GM23338 (cell line): ENCODE measurements at places on chromosomes 5 and 9. TPM values are rescaled to one million over a fixed set of nuclear protein-coding genes. Genes with fewer than 3 reads are reported as not detected.

DNA sequence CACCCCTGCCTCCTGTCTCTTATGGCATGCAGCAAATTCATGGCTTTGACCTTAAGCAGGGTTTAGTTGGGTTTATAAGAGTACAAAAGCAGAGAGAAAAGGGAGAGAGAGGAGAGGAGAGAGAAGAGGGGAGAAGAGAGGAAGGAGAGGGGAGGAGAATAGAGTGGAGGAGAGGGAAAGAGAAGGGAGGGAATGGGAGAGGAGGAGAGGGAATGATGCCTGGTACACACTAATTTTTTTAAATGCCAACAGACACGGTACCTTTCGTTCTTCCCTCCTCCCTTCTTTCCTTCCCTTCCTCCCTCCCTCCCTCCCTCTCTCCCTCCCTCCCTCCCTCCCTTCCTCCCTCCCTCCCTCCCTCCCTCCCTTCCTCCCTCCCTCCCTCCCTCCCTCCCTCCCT, 48.7 kb downstream of the TNC start:
- no peaks in the 10 kb centered on the region for H3K4me1 ChIP-seq
- H3K27ac ChIP-seq: no peak overlapping the region
- no peak for DNase-seq
- H3K27me3 ChIP-seq: no peaks in the 10 kb centered on the region

The DBH gene
- 0.24 TPM in 1 of 2 replicates, not detected in the other for total RNA-seq

GRCh38 chr9:126361810-126362238, 35.2 kb downstream of the MVB12B start:
- H3K36me3 ChIP-seq: no peaks in the 10 kb centered on the region
- no peaks in the 10 kb centered on the region for H3K27me3 ChIP-seq
- no peak overlapping the region for H3K4me3 ChIP-seq
- no peak for DNase-seq

- no peaks in the 10 kb centered on the region for H3K36me3 ChIP-seq
- no peaks in the 10 kb centered on the region for H3K4me1 ChIP-seq
- H3K4me3 ChIP-seq: no peak overlapping the region
- peak; percentile 76 for DNase-seq
- H3K27ac ChIP-seq: no peak overlapping the region
- no peaks in the 10 kb centered on the region for H3K27me3 ChIP-seq
Measured at GRCh38 chr9:120729791-120730241, 15.5 kb upstream of the MEGF9 start.

- peaks cover 41% of the 10 kb centered on the region for H3K36me3 ChIP-seq
- peaks cover 16% of the 10 kb centered on the region for H3K4me1 ChIP-seq
- H3K4me3 ChIP-seq: no peak overlapping the region
Measured at GRCh38 chr9:33041432-33042188, 16.5 kb downstream of the DNAJA1 start.

The HAVCR2 gene
- 0.49 and 3.4 TPM in 2 replicates for total RNA-seq

The C7 gene
- total RNA-seq: 0.07 TPM in 1 of 2 replicates, not detected in the other

- no peaks in the 10 kb centered on the region for H3K36me3 ChIP-seq
- no peaks in the 10 kb centered on the region; the same call in 1 of the 2 replicates for H3K4me1 ChIP-seq
- H3K27me3 ChIP-seq: no peaks in the 10 kb centered on the region
- no peak overlapping the region for H3K4me3 ChIP-seq
- DNase-seq: no peak
Measured at GRCh38 chr9:22645893-22646292, 199.3 kb downstream of the DMRTA1 start.

GRCh38 chr9:1222511-1222910, 172.4 kb downstream of the DMRT2 start:
- no peak overlapping the region for H3K27ac ChIP-seq
- peaks cover 5% of the 10 kb centered on the region; the same call in 1 of the 2 replicates for H3K4me1 ChIP-seq
- no peak overlapping the region for H3K4me3 ChIP-seq
- DNase-seq: no peak
- no peaks in the 10 kb centered on the region for H3K27me3 ChIP-seq

- no peak for DNase-seq
- H3K4me3 ChIP-seq: no peak overlapping the region
- H3K27ac ChIP-seq: no peak overlapping the region
Measured at GRCh38 chr5:123448743-123449142, 25.5 kb upstream of the CEP120 start.

The PAEP gene
- total RNA-seq: not detected in 2 replicates

DNA sequence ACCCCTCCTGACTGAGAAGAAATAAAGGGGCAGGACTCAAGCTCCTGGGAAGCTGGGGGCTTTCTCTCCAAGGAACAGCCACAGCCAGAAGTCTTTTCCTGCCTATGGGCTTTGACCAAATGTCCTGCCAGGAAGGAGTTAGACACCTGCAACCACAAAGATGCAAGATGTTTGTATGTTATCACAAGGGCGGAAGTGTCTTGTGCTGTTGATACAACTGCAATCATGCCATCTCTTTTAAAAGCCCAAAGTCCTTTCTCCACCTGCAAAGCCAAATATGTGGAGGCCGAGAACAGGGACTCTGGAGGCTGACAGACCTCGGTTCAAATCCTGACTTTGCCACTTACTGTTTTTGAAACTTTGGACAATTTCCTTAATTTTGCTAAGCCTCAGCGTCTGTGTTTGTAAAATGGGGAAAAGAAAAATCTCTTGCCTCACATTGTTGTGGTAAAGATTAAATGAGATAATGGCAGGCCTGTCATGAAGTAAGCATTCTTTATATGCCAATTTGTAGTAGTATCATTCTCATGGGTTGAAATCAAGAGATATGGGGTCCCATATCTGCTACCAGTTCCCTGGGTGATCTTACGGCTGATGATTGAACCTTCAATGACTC, 17.0 kb downstream of the HRH2 start:
- no peaks in the 10 kb centered on the region for H3K27me3 ChIP-seq
- no peak overlapping the region for H3K27ac ChIP-seq
- no peak overlapping the region for H3K4me3 ChIP-seq
- no peaks in the 10 kb centered on the region for H3K36me3 ChIP-seq
- DNase-seq: no peak

GRCh38 chr5:120479066-120479465, 15.0 kb downstream of the PRR16 start:
- H3K27ac ChIP-seq: no peak overlapping the region
- H3K4me3 ChIP-seq: no peak overlapping the region
- no peak for DNase-seq
- H3K27me3 ChIP-seq: no peaks in the 10 kb centered on the region
- H3K36me3 ChIP-seq: no peaks in the 10 kb centered on the region

The SHB gene
- total RNA-seq: 8.4 and 14.0 TPM in 2 replicates

DNA sequence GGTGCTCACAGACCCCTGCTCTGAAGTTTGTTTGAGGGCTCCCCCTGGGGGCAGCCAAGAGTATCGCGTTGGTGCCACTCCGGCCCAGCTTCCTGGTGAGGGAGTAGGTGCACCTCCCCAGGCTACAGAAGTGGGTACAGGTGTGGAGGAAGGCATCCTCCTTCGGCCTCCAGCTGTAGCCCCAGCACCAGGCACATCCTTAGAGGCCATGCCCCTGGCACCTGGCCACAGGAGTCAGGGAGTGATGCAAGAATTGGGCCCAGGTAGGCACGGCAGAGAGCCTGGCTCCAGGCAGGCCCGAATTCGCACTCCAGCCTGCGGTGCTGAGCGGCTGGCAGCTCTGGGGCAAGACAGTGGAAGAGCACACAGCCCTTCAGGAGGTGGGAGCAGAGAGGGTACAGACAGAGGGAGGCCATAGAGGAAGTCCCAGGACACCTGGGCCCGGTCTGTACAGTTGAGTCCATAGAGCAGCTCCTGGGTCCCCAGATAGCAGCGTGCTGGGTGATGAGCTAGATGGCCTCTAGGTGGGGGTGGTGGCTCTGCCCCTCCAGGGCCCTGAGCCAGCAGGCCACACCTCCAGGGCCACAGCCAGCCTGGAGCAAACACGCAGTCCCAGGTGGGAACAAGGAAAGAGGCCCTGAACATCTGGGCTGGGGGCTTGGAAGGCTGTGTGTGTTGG, 2.4 kb downstream of the SAPCD2 start:
- H3K27ac ChIP-seq: no peak overlapping the region
- peak overlapping the region; percentile 71; the same call in 1 of the 2 replicates for H3K4me3 ChIP-seq
- H3K36me3 ChIP-seq: no peaks in the 10 kb centered on the region; the same call in 1 of the 2 replicates
- 0 out of 2 replicates have a peak, but pooled peaks cover 8% of the 10 kb centered on the region for H3K27me3 ChIP-seq
- peak; percentile 90 for DNase-seq
- H3K4me1 ChIP-seq: peaks cover 18% of the 10 kb centered on the region; the same call in 1 of the 2 replicates

DNA sequence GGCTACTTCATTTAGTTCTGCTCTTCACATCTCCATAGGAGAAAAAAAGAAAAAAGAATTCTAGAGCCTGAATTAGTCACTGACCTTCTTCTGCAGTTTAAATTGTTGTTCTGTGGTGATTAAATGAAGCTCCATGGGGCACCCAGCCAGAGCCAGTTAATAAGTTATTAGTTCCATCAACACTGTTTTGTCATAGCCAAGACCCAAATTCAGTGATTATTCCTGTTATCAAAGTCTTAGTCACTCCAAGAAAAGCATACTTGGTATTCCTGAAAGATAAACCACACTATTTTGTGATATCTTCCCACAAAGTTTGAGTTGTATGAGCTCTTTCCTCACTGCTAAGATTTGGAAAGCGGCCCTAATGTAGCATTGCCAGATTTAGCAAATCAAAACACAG, 134.8 kb upstream of the RGMB start:
- no peaks in the 10 kb centered on the region for H3K27me3 ChIP-seq
- peaks cover 34% of the 10 kb centered on the region for H3K4me1 ChIP-seq
- DNase-seq: no peak
- H3K36me3 ChIP-seq: no peaks in the 10 kb centered on the region
- no peak overlapping the region for H3K4me3 ChIP-seq
- no peak overlapping the region for H3K27ac ChIP-seq

DNA sequence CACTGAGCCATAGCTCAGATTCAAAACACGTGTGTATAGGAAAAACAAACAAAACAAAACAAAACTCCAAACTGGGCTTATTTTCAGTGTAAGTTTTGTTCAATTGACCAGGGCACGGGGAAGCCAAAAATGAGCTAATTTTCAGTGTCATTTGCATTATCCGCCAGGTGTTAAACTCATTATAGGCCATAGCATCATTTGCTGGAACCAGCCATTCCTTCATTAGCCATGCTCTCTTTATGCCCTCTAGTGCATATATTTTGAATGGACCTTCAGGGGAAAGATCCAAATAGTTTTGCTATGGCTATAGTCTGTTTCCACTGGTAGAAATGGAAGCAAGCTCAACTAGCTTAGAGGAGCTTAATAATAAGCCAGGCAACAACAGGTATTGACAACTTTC, 1205.2 kb upstream of the DMAC1 start:
- no peak overlapping the region for H3K27ac ChIP-seq
- no peaks in the 10 kb centered on the region for H3K4me1 ChIP-seq
- H3K4me3 ChIP-seq: no peak overlapping the region
- no peaks in the 10 kb centered on the region for H3K36me3 ChIP-seq
- H3K27me3 ChIP-seq: no peaks in the 10 kb centered on the region

- DNase-seq: no peak
- no peaks in the 10 kb centered on the region for H3K27me3 ChIP-seq
- H3K36me3 ChIP-seq: no peaks in the 10 kb centered on the region
Measured at GRCh38 chr5:131679911-131680310, 44.9 kb upstream of the RAPGEF6 start.

DNA sequence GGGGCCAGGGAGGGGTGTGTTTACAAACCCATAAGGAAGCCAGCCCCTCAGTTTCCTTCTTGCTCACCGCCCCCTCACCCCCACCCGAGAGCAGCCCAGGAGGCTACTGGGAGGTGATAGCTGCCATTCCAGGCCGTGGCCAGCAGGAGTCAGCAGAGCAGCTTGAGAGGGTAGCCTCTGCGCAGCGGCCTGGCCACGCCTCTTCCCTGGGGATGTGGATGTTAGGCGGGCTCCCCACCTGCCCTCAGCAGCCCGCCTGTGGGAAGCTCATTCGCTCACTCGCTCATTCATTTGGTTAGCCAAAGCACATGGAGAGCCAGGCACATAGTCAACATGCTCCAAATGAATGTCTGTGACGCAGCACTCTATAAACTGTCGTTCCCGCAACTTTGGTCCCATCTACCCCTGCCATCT, 6.1 kb upstream of the DPM2 start:
- H3K27me3 ChIP-seq: no peaks in the 10 kb centered on the region
- peaks cover 23% of the 10 kb centered on the region for H3K4me1 ChIP-seq

DNA sequence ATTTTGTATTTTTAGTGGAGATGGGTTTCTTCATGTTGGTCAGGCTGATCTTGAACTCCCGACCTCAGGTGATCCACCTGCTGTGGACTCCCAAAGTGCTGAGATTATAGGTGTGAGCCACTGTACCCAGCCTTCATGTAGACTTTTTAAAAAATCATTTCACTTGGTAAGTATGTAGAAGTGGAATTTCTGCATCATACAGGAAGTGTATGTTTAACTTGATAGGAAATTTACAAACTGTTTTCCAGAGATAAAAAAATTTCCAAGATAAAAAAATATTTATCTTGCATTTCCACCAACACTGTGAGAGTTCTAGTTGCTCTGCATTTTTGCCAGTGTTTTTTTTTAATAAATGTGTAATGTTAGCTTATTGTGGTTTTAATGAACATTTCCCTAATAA, 155.8 kb downstream of the ZNF608 start:
- H3K27ac ChIP-seq: no peak overlapping the region
- no peaks in the 10 kb centered on the region; the same call in 1 of the 2 replicates for H3K4me1 ChIP-seq
- H3K36me3 ChIP-seq: no peaks in the 10 kb centered on the region
- no peak overlapping the region for H3K4me3 ChIP-seq

The TNC gene
- total RNA-seq: 2.7 and 3.7 TPM in 2 replicates

GRCh38 chr9:1722404-1722803, 292.7 kb upstream of the SMARCA2 start:
- H3K36me3 ChIP-seq: no peaks in the 10 kb centered on the region
- no peak overlapping the region for H3K27ac ChIP-seq
- no peak overlapping the region for H3K4me3 ChIP-seq
- peak; percentile 69 for DNase-seq

GRCh38 chr9:115653171-115653606, 500.4 kb upstream of the PAPPA start:
- no peak for DNase-seq
- H3K4me3 ChIP-seq: no peak overlapping the region
- no peak overlapping the region for H3K27ac ChIP-seq
- no peaks in the 10 kb centered on the region for H3K27me3 ChIP-seq

GRCh38 chr5:20466512-20466911, 478.5 kb upstream of the CDH18 start:
- no peak overlapping the region for H3K27ac ChIP-seq
- H3K4me3 ChIP-seq: no peak overlapping the region
- no peaks in the 10 kb centered on the region for H3K27me3 ChIP-seq
- no peaks in the 10 kb centered on the region for H3K4me1 ChIP-seq
- H3K36me3 ChIP-seq: no peaks in the 10 kb centered on the region
- DNase-seq: no peak

GRCh38 chr5:3601061-3601710, 5.6 kb downstream of the IRX1 start:
- H3K27me3 ChIP-seq: peaks cover 100% of the 10 kb centered on the region
- H3K27ac ChIP-seq: no peak overlapping the region
- no peak for DNase-seq
